ENCODE measurements at places on chromosomes 2 and 18.

DNA sequence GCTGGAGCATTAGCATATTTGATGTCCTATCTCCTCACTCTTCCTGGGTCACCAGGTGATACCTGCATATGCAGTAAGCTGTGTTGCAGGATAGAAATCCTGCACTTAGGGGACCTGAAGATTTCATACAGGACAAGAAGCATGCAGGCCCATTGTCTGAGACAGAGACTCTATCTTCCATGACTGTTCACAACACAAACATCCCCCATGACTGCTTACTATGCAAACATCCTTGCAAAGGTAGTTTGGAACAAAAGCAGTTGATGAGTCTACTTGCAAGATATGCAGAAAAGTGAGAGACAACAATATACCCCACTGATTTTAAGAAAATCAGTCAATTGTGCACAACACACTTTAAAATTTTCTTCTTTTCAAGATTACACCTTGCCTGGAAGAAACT, 108.6 kb upstream of the ZEB2 start:
- no peak for DNase-seq

DNA sequence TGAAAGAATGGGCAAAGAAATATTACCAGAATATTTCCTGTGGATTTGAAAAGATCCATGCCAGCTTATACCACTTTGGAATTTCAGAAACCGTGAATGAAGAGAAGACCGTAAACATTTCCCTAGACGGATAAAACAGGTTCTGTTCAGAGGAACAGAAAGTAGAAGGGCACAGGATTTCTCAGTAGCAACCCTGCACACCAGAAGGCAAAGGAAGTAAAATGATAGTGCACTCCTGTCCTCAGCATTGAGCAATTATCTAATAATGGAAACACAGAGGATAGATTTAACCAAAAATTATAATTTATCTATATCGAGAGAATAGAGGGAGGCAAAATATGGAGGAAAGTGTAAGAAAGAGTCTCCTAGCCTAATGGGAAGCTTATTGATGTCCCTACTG, 87.0 kb upstream of the ITGA6 start:
- DNase-seq = no peak

DNA sequence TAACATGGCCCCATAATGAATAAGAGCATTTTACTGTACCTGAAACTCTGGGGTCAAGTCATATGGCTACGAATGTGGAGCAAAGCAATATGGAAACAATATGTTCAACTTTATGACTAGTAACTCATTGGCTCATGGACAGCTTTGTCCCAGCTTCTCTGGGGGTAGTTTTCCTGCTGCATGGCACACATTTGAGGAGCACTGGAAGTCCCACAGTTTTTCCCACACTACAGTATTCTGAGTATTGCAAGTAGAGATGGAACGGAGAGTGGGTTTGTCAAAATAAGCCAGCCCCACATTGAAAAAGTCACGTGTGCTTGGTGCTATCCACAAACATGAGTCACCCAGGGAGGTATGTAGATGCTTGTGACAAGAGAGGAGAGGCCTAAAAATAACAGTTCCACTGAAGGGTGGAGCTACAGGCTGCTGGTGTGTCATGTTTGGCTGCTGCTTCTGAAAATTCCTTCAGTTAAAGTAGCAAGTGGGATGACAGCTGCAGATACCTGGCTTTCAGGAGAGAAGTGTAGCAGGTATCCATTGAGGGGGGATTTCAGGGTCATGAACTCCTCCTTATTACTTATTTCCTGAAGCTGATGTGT, 48.2 kb upstream of the CTAGE1 start:
- no peak for DNase-seq

DNA sequence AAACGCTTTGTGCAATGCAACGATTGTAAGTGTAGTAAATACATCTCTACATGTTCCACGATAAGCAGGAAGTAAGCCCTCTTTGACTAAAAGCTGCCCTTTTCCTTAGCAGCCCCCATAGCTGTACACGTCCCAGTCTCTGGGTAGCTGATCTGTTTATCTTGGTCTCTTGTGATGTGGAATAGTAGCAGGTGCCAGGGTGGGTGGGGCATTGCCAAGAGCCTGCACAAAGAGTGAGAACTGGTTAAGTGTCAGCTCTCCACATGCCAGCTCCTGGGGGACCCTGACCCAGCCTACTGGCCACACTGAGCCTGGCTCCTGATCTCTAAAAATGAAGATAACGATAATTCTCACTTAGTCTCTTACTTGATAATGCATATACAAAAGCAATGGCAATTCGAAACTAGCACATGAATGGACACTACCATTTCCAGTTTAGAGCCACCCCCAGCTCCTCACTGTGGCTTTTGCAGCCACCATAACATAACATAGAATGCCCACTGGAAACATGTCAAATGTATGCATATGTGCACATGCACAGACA, 92.3 kb downstream of the MYT1L start:
- no peak for DNase-seq

DNA sequence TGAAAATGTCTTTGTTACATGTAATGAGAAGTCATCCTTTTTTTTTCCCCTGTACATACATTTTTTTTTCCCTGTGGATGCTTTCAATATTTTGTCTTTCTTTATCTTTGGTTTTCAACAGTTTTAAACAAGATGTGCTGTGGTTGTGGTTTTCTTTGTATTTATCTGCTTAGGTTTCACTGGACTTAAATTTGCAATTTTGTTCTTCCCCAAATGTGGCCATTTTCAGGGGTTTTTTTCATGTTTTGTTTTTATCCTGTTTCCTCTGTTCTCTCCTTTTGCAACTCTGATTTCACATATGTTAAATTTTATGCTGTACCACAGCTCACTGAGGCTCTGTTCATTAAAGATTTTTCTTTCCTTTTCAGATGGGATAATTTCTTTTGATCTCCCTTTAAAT, 41.7 kb downstream of the GALNT1 start:
- DNase-seq = no peak

DNA sequence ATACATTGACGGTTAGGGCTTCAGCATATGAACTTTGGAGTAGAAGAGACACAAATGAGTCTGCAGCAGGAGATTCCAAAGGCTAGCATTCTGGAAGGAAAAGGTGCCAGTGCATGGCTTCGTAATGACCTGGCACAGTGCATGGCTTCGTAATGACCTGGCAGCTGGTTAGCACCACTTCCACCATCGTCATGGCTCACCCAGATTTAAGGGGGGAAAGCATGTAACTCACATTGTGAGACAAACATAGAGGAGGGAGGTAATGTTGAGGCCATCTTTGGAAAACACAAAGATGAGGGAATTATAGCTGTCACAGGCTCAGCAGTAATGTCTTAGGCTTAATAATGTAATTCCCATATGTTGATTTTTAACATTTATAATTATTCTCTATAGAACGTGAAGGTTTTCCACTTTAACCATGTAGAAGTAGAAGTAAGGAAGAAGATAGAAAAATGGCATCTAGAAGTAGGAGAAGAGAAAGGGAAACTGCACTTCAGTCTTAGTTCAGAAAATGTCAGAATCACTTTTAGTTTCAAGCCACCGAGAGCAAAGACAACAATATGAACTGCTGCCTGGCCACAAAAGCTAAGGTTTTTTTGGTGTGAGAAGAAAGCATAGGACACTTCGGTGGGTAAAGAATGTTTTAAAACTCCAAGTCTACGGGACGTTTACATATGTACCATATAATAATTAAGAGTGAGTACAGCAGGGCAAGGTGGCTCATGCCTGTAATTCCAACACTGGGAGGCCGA, 6.8 kb upstream of the STK25 start:
- DNase-seq = no peak

- DNase-seq = no peak
Measured at GRCh38 chr2:66445925-66446871, 11.3 kb downstream of the MEIS1 start.

DNA sequence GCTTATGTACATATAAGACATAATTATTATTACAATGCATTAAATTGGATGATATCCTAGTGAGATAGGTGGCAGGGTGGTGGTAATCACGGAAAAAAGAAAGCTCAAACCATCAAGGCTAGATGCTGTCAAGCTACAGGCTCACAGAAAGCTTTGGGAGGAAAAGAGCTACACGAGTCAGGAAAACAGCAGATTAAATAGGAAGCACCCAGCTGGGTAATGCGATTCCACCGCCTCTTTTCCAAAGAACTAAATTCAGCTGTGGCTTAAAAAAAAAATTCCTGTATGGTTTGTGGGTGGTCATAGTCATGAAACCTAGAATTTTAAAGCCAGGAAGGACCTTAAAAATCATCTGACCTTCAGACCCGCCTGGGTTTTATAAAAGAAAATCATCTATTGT, 23.7 kb upstream of the PTPN4 start:
- DNase-seq = no peak

Data from spleen (tissue), 13 donors.